ENCODE measurements at places on chromosomes 2 and 18. TPM values are rescaled to one million over a fixed set of nuclear protein-coding genes. Genes with fewer than 3 reads are reported as not detected.
A peak's percentile ranks its signal among the peaks of the same experiment; 100 is the strongest.

DNA sequence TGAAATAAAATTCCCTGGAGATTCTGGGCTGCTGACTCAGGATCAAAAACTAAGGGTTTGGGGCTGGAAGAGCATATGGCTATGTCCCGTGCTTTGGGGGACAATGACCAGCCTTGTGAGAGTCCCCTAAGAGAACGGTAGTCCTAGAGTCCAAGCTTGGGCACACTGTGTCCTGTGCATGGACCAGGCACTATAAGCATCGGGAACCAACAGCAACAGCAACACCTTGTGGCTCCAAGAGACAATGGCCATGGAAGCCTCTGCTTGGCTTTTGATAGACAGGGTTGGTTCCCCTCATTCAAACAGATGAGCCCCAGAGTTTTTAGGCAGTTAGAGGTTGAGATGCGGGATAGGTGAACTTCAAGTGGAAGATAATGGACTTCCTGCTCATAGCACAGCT, 294.4 kb upstream of the CHAC2 start:
- no peaks in the 10 kb centered on the region for H3K36me3 ChIP-seq
- H3K4me3 ChIP-seq: no peak overlapping the region
- H3K27ac ChIP-seq: no peak overlapping the region
- no peak for DNase-seq
- H3K27me3 ChIP-seq: no peaks in the 10 kb centered on the region
- no peaks in the 10 kb centered on the region for H3K4me1 ChIP-seq

GRCh38 chr18:36640021-36640952, 188.5 kb downstream of the TPGS2 start:
- peaks cover under 1% of the 10 kb centered on the region for H3K27me3 ChIP-seq
- H3K4me1 ChIP-seq: no peaks in the 10 kb centered on the region
- no peak overlapping the region for H3K27ac ChIP-seq

GRCh38 chr2:22513563-22513962, 871.4 kb upstream of the KLHL29 start:
- no peaks in the 10 kb centered on the region for H3K4me1 ChIP-seq
- no peak for DNase-seq
- no peak overlapping the region for H3K4me3 ChIP-seq
- no peak overlapping the region for H3K27ac ChIP-seq
- no peaks in the 10 kb centered on the region for H3K27me3 ChIP-seq

FAM110C gene
- 5.7 TPM for total RNA-seq

CGREF1 gene
- 9.0 TPM for total RNA-seq

TM4SF20 gene
- total RNA-seq: not detected

- peak overlapping the region; percentile 96 for H3K4me3 ChIP-seq
- peak overlapping the region; percentile 95 for H3K27ac ChIP-seq
- H3K4me1 ChIP-seq: peaks cover 34% of the 10 kb centered on the region
- H3K36me3 ChIP-seq: peaks cover 34% of the 10 kb centered on the region
- DNase-seq: peak; percentile 74
Measured at GRCh38 chr2:101253013-101253702, 472 bp downstream of the CNOT11 start.

DNA sequence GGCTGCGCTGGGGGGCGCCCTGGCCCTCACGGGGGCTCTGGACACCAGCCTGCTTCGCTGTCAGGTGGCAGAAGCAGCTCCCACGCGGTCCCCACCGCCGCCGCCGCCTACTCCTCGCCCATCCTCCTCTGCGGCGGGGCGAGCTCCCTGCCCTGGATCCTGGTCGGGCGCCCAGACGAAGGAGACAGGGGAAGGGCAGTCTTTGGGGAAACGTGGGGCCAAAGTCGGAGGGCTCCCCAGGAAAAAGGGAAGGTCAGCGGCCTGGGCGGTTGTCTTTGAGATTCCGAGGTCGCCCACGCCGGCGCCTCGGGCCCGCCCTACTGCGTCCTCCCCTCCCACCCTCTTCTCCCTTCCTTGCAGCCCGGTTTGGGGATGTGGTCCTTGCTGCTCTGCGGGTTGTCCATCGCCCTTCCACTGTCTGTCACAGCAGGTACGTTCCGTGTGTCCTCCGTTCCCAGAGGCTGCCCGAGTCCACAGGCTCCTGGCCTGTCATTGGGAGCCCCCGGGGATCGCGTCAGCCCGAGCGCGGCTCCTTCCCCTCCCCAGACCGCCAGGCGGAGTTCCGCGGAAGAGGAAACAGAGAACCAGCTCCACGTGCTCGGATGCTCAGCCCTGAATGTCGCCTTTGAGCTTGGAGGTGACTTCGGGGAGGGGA, 800 bp downstream of the IL1RL2 start:
- H3K27me3 ChIP-seq: peaks cover 29% of the 10 kb centered on the region
- no peaks in the 10 kb centered on the region for H3K36me3 ChIP-seq
- H3K4me3 ChIP-seq: peak overlapping the region; percentile 69

DCDC2C gene
- total RNA-seq: not detected

GRCh38 chr2:198390670-198391069, 586.3 kb downstream of the PLCL1 start:
- no peak overlapping the region for H3K4me3 ChIP-seq
- no peaks in the 10 kb centered on the region for H3K36me3 ChIP-seq
- no peak for DNase-seq
- H3K4me1 ChIP-seq: no peaks in the 10 kb centered on the region
- H3K27me3 ChIP-seq: peaks cover 2% of the 10 kb centered on the region

GRCh38 chr2:164960159-164960558, 4.8 kb upstream of the SLC38A11 start:
- no peak overlapping the region for H3K4me3 ChIP-seq
- no peaks in the 10 kb centered on the region for H3K4me1 ChIP-seq
- H3K36me3 ChIP-seq: no peaks in the 10 kb centered on the region
- DNase-seq: no peak
- no peak overlapping the region for H3K27ac ChIP-seq

KCNK3 gene
- not detected for total RNA-seq

Measured in activated T-helper 2 cell treated with anti-CD3 and anti-CD28 coated beads, Interferon-gamma antibody, Interleukin-2, Interleukin-4, amounts not matched to agents 10 μg/mL and 5 μg/mL and 100 μg/mL, durations not matched to agents 14 hours and 24 hours and 36 hours (primary cell).